Amniotic epithelial cell (primary cell): ENCODE measurements at places on chromosomes 4 and X.

DNA sequence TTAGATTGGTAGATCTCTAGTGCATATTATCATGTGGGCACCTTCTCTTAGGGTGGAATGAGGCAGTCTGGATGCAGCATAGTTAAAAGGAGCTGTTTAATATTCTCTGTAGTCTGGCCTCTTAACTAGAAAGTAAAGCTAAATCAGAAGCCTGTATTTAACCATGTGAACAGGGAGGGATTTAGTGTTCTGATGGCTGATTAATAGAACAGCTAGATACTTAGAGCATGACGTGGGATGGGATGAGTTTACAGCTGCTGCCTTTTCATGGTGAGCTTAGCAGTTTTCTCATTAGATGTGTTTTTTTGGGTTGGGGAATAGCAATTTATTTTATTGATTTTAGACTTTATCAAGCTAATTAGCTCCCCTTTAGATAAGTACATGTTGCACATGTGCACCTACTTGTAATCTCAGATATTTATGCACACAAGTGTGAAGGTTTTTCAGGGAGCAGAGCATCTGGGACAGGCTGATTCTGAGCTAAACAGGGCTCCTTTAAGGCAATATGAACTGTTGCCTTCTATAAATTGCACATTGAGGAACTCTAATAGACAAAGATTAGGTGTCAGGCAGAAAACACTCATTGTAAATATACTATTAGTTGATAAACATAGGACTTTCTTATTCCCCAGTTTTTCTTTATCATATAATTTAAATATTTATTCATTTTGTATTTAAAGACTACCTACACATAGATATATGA, 34.1 kb downstream of the YIPF6 start:
- peak; percentile 67 for DNase-seq

- DNase-seq, result no peak
Observed at GRCh38 chrX:19326567-19326966, 17.2 kb upstream of the PDHA1 start.

GRCh38 chrX:100413229-100413628, 3.2 kb upstream of the PCDH19 start:
- peak; percentile 37 for DNase-seq

DNA sequence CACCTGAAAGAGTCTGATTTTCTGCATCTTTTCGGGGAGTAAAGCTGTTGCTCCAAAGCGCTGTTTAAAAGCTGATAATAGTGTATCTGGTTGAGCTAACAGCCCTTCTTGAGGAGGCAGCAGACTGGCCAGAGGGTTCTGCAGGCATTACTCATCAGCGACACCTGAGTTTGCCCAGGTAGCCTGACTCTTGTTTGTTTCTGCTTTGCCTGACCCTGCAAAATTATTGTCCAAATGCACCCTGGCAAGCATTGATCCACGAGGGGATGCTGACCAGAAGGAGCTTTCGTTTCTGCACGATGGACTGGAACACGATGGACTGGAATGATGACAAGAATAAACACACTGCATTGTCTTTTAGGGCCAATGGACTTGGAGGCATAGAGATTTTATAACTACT, 6.2 kb downstream of the CD99 start:
- DNase-seq, result no peak

DNA sequence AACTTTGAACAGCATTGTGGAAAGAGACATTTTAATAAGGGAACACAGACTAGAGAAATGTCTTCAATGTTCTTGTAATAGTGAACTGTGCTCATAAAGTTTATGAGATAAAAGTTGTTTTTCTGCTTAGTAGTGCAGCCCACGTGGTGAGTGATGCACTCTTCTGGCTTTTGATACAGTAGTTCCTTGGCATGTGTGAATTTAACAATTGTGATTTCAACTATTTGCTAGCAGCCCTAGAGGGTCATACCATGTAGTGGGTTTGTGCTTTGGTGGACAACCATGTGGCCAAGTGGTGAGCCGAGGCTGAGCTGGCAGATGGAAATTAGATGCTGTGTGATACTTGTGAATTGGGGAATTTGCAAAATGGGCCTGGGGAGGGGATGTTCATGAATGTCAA, 116.2 kb upstream of the SLC4A4 start:
- DNase-seq, result no peak

DNA sequence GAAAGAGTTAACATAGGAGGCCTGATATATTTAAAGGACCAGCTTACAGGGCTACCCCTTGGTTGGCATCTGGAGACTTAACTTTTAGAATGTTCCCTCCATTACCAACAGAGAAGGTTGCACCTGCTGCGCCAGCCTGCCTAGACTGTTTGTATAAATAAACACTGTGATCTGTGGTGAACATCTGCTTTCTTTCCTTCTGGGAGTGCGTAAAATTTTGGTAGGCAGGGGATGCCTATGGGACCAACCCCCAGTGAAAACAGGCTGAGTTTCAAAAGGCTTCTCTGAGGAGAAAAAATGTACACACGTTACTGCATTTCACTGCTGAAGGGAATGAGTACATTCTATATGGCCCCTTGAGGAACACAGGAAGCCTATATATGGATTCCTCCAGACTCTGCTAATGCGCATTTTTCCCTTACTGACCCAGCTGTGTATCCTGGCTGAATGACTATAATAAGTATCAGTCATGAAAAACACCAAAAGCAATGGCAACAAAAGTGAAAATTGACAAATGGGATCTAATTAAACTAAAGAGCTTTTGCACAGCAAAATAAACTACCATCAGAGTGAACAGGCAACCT, 13.8 kb downstream of the CENPC start:
- no peak for DNase-seq

GRCh38 chr4:145293658-145294057, 113.3 kb upstream of the OTUD4 start:
- DNase-seq, result no peak

GRCh38 chr4:125140966-125141495, 173.7 kb upstream of the FAT4 start:
- DNase-seq, result peak; percentile 89

GRCh38 chr4:167955006-167955405, 137.3 kb upstream of the ANXA10 start:
- no peak for DNase-seq

GRCh38 chr4:188987011-188987410, 847.8 kb downstream of the TRIML1 start:
- no peak for DNase-seq

DNA sequence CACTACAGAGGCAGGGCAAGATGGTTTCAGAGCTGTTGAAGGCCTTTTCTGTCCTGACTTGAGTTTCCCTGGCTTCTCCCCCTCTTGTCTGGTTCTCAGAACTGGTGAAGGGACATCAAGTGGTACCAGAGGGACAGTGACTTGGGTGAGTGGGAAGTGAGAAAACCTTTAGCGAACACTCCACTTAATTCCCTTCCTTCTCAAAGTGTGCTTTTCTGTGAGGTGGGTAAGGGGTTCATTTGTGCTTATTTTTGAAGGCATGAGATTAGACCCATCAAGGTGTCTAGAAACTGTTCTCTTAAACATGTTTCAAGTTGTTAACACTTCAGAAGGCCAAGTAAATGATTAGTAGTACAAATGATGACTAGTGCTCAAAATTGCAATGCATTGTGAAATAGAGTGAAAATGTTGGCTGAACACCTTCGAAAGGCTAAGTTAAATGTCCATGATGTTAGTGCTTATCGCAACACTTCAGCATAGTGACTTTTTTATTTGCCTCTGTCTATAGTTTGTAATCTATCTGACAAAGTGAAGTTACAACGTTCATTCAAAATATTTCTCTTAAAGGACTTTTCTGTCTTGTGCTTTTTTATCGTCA, 2.8 kb downstream of the AREG start:
- DNase-seq, result peak; percentile 40

DNA sequence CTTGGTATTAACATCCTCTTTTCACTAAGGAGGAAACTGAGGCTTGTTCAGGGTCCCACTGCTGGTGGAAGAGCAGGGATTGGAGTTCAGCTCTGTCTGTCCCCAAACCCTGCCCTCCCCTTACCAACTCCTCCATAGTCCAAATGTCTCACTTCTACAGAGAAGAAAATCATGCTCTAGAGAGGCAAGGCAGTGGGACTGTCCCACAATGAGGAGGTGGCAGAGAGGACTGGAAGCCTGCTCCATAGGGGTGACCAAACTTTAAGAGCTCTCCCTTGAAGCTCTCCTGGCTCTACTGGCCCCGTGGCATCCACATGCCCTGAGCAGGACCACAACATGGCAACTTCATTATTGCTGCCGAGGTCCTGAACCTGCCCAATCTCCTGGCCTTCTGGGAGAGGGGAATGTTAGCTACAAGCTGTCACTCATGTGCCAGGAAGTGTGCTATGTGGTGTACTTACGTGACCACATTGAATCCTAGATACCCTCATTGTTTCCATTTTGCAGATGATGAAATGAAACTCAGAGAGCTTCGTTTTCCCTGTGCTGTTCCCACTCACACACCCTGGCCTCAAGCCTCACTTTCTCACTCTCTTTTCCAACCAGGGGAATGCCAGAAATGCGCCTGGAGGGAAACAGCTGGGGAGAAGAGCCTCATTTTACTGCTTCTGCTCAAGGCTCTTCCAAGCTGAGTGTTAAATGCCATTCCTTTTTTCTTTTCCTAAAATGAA, 71.5 kb downstream of the ANAPC4 start:
- peak; percentile 21 for DNase-seq

GRCh38 chr4:128031756-128032384, 29.2 kb upstream of the LARP1B start:
- no peak for DNase-seq

- DNase-seq, result no peak
Observed at GRCh38 chr4:64538219-64538618, 129.0 kb upstream of the TECRL start.

GRCh38 chrX:30702736-30703135, 49.5 kb downstream of the GK start:
- DNase-seq, result peak; percentile 87

DNA sequence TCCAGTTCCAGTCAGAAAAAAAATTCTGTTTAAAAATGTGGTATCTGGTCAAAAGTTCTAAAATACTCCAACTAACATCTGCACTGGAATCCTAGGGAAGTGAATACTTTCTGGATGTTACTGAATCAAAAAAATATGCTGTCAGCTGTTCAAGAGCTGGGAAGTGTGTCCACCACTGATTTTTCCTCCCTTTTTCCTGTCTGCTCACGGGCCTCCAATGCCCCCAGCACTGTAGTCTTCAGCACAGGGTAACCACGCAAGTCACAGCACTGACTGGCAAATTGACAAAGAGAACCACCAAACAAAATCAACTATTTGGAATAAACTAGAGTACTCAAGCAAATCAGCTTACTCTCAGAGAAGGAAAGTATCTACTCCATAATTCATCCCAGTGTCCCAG, 9.9 kb downstream of the VEGFC start:
- DNase-seq, result no peak

DNA sequence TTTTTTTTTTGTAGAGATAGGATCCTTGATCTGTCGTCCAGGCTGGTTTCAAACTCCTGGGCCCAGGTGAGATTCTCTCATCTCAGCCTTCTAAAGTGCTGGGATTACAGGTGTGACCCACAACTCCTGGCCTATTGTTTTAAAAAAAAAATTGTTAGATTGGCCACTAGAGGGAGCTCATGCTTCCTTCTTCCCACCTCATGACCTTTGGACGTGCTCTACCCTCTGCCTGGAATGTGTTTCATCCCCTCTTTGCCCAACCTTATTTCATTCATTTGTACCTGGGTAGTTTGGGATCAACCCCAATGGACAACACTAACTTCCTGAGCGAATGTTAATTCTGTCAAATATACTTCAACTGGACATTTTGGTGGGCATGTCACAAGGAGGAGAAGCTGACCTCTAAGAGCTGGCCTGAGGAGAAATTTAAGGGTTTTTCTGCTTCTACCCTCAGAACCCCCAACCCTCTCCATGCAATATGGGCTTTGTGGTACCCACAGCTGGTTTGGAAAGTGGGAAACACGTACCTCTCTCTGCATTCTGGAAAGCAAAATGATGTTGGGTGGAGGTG, 6.4 kb downstream of the PPEF2 start:
- DNase-seq, result peak; percentile 23

DNA sequence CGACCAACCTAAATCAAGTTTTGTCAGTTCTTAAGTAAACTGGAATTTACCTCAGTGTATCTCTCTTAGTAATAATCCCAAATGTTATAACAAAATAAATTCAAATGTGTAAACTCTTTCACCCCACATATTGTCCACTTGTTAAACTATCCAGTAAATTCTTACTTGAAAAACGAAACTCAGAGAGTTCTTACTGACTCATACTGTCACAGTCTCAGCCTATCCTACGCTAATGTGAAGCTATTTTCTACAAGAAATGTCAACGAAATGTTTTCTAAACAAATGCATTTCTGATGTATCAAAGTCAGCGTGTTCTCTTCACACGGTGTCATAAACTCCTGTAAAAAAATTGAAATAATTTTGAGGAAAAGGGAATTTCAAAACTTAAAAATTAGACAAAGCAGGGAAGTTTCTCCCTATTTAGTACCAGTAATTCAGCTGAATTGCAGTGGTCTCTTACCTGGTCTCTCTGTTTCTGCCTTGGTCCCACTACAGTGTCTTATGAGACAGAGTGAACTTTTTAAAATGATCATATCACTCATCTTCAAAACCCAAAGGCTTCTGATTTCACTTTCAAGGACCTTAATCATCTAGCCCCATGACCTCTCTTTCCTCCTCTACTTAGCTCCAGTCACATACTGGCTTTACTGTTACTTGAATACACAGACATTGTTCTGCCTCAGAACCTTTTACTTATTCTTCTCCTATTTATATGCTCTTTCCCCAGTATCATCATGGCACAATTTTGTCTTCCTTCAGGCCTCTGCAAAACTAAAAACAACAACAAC, 63.3 kb downstream of the DCAF8L1 start:
- no peak for DNase-seq

DNA sequence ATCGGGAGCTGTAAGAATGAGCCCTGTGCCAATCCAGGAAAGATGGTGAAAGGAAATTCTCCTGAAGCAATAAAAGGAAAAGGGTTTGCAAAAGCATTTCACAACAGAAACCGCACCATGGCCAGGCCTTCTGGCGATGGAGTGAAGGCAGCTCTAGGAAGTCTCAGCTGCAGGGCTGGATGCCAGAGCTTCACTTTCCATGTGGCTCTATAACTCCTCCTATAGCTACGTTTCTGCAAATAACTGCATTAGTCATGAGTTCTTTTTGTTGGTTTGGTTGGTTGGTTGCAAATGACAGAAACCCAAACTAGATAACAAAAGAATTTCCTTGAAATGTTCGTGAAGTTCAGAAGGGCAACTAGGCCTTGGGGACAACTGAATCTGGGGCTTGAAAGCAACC, 84.6 kb downstream of the RELL1 start:
- DNase-seq, result peak; percentile 98

DNA sequence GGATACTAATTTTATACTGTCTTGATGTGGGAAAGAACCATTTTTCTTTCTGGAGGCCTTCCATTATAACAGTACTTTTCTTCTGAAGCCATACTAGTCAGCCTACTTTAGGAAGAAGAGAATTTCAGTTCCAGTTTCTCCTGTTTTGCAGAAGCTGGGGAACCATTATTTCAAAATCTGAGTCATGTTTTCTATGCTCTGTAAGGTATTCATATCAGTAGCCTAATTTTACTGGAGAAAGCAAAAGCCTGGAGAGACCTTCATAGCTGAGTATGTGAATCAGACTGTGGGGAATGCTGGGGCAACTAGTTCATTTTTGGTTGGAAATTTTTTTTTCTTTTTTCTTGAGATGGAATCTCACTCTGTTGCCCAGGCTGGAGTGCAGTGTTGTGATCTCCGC, 22.4 kb downstream of the AFF1 start:
- DNase-seq, result peak; percentile 56
